Activated CD8-positive, alpha-beta memory T cell treated with anti-CD3 and anti-CD28 coated beads for 4 hours (primary cell): ENCODE measurements at places on chromosomes 5 and 9.

DNA sequence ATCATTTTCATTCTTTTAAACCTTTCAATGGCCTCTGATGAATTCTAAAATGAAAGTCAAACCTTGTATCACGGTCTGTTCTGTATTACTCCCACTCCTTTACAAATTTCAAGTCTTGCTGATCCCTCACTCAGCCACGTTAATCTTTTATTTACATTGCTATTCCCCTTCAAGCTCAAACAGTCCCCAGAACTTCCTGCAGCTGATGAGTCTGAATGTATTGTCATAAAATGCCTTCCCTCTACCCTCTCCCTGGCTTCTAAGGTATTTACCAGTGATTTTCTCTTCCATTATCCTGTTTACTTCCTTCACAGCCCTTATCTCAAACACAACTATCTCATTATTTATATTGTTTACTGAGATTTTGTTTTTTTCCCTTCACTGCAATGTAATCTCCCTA, 562.3 kb upstream of the C9orf72 start:
- DNase-seq = no peak

DNA sequence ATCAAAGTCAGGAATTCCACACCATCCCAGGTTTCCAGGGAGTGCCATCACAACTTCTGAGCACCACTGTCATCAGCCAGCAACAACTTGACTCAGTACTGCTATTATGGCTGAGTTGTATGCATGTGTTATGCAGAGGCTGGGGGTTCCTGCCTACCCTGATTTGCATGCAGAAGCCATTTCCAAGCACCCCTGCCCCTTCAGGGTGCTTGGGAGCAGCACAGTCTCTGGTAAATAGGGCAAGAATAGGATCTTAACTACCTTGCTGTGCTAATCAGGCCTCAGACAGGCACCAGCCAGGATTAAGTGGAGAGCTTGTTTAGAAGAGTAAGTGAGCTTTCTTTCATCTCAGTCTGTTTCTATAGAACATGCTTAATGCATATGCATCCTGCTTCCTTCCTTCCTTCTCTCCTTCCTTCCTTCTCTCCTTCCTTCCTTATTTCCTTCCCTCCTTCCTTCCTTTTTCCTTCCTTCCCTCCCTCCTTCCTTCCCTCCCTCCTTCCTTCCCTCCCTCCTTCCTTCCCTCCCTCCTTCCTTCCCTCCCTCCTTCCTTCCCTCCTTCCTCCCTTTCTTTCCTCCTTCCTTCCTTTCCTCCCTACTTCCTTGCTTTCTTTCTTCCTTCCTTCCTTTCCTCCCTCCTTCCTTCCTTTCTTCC, 175.7 kb downstream of the FRMD3 start:
- DNase-seq = no peak

DNA sequence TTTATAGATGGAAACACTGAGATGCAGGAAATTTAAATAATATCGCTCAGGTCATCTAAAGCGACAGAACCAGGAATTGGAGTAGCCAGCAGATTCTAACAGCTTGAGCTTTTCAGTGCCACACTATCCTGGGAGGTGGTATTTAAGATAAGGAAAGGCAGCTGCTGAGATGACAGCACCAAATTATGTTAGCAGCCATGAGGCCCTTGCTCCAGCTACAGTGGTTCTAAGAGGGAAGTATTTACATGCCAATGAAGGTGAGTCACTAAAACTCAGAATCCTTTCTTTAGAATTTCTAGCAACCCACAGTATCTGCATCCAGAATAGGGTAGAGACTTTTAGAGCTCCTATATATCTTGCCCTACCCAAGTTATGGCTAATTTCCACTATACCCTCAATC, 127.0 kb upstream of the VLDLR start:
- DNase-seq = no peak

DNA sequence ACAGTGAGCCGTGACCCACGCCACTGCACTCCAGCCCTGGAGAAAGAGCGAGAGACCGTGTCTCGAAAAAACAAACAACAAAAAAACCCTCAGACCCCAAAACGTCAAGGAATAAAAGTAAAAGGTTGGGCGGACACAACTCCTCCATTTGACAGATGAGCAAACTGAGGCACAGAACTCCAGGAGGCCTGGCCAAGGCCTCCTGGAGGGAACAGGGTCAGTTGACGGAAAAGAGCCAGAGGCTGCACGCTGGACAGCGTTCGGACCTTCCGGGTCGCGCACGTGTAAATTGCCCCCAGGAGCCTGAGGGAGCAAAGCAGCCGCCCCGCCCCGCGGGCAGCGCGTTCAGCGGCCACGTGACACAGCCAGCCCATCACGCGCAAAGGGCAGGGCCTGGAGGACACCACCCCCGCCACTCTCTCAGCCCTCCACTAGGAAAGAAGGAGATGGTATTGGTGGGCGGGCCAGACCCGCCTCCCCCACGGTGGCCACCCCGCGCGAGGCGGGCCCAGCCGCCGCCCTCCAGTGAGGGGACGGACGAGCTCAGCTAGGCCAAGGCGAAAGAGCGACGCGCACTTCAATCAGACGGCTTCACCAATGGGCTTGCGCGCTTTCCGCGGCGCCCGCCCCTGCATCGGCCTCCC, 81.5 kb downstream of the PTPDC1 start:
- peak; percentile 91 for DNase-seq

DNA sequence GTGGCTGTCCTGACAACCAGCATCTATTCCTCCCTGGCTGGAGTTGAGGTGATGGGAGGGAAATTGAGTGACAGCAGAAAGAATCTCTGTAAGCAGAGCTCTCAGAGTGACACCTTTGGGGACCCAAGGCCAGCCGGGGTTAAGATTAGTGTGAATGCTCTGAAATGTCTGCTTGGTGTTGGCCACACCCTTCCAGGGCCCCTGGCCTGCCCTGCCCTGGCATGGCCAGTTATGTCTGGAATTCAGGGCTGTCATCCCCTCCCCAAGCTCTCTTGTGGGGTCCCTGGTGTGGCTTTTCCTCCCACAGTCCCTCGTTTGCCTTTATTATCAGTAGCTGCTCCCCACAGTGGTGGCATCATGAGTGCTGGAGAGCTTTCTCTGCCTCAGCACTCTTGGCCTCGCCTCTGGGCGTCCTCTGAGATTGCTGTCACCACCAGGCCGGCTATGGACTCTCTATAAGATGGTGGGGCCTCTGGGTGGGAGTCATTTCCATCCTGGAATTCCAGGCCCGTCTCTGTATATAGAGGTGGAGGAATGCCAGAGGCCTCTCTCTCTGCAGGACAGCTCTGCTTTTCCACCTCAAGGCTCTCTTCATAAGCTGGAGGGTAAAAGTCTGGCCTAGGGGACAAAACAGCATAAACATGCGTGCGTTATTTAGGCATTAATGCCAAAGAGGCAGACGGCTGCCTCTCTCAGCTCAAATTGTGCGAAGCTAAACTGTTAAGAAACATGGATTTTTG, 3.6 kb downstream of the TMEM252 start:
- no peak for DNase-seq

GRCh38 chr9:77587851-77588250, 60.3 kb downstream of the GNA14 start:
- no peak for DNase-seq

DNA sequence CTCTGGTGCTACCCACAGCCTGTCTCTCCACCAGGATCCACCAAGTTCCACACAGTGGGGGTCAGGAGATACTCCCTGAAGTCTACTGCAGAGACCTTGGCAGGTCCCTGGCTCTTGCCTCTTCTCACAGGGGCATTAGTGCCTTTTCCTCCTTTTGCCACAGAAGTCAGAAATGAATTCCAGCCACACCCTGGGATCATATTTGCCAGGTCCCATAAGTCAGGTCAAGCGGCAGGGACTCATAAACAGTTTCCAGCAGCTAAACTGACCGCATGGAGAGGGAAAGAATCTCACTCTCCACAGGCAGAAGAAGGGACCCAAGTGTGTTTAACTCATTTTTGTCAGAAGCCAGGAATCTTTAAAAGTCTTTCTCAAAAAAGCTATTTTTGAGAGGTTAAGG, 13.3 kb upstream of the IFNK start:
- DNase-seq = no peak

- no peak for DNase-seq
Measured at GRCh38 chr9:37798677-37799076, 1.9 kb upstream of the DCAF10 start.

- DNase-seq = no peak
Measured at GRCh38 chr9:91247278-91247677, 114.4 kb downstream of the AUH start.

- DNase-seq = no peak
Measured at GRCh38 chr9:13424204-13424603, 144.7 kb upstream of the MPDZ start.

DNA sequence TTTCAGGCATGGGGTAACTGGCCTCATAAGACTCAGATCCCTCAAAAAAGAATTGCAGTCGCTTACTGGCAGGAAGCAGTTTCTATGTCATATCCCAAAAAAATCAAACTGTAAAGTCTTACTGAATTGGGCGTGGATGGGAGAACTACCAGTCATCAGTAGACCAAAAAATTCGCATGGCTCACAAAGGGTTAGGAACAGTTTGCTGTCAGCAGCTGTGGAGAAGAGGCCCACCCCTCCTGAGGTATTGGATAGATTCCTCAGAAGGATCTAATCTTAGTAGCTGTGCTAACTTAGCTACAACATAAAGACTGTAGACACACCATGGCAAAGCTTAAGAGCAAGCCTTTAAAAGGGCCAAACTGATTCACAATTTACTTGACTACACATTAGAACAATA, 478.3 kb upstream of the FTMT start:
- no peak for DNase-seq

GRCh38 chr5:152107220-152107619, 182.6 kb upstream of the GLRA1 start:
- DNase-seq = no peak

DNA sequence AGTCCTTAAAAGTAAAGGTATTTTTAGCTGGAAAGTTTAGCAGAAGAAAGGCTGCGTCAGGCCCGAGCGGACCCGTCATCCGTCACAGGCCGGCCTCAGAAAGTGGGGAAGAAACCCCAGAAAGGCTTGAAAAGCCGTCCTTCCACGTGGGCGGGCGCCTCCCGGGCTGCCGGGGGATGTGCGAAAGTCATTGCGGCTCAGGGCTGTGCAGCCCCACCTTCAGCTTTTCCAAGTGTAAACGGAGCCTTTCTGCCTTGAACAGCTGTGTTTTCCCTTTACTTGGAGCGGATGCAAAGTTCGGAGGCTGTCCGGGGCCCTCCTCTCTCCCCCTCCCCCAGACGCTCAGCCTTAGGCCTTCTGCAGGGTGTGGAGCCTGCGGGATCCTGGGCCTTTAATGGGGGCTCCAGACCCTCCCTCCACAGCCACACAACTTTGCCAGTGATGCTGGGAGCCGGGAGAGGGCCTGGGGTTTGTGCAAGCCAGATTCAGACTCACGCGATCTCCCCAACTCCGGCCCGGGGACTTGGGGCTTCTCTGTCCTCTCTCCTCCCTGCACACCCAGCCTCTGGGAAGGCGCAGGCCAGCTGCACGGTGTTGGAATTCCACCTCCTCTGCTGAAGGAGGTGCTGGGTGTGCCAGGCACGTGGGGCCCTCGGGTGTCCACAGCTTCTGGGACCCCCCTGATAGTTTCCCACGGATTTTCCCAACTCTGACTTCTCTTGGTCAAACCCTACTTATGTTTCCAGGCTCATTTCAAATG, 95.5 kb upstream of the RAPGEF1 start:
- DNase-seq = no peak

DNA sequence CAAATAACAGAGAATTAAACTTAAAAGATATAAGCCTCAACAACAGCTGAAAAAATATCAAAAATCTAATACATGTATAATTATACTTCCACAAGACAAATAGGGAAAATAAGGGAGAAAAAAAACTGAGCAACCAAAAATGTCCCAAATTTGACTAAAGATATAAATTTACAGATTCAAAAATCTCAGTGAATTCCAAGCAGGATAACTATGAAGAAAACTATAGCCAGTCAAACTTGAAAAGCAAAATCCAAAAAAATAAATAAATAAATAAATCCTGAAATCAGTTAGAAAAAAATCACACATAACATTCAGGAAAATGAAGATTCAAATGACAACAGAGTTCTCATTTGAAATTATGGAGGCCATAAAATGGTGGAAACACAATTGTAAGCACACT, 56.7 kb downstream of the AGTPBP1 start:
- no peak for DNase-seq

- DNase-seq = no peak
Measured at GRCh38 chr5:113067635-113068344, 91.2 kb downstream of the DCP2 start.

DNA sequence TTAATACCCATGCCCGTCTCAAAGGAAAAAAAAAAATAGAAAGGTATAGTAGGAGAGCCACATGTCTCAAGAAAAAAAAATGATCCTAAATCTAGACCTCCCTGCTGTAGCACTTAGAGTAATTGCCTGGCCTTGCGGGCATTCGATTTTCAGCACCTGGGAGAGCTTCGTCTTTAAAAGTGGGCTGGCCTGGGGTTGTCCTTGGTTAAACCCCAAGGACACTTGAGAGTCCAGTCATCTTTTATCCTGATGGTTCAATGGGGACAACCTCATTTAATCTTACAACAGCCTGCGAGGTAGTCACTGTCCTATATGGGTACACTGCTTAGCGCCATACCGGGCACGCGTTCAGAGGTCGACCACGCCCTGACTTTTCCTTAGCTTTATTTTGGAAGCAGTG, 60.1 kb downstream of the MAT2B start:
- DNase-seq = no peak

- DNase-seq = no peak
Measured at GRCh38 chr9:108049671-108050494, 560.3 kb upstream of the KLF4 start.

DNA sequence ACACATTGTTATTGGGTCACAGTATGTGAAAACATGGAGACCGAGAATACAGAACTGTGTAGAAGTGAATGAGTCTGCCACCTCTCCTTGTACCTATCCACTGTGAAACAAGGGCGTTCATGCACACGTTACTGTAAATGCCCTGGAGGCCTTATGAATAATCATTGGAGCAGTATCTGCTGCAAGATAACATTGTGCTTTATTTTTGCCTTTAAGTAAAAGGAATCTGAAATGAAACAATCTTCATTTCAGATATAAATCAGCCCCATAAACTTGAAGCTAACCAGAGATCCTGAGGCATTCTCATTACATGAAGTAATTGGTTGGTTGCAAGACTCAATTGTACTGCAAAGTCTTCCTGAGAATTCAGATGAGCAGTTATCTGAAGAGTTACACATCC, 419.6 kb downstream of the KDM4C start:
- no peak for DNase-seq

- DNase-seq = no peak
Measured at GRCh38 chr5:172661526-172661925, 20.5 kb downstream of the NEURL1B start.

DNA sequence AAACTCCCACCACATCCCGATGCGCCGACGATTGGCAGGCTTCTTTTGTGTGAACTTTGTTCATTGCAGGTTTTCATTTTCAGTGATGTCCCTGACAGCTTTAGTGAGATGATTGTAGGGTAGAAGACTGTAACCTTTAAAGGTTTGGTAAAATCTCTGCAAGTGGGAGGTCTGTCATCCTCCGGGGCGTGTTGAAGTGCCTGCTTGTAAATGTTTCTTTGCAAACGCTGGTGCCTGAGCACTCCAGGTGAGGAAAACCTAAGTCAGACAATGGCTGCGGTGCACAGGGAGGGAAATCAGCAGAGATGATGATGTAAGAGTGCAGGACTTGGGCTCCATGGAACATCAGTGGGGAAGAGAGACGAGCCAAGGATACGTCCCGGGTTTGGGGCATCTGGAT, 228.1 kb downstream of the DRD1 start:
- DNase-seq = no peak

- DNase-seq = no peak
Measured at GRCh38 chr5:127525181-127525580, 7.7 kb downstream of the PRRC1 start.

- DNase-seq = no peak
Measured at GRCh38 chr9:93154293-93154903, 20.3 kb upstream of the NINJ1 start.
